ENCODE measurements at places on chromosomes 4 and X. TPM values are rescaled to one million over a fixed set of nuclear protein-coding genes. Genes with fewer than 3 reads are reported as not detected.

DNA sequence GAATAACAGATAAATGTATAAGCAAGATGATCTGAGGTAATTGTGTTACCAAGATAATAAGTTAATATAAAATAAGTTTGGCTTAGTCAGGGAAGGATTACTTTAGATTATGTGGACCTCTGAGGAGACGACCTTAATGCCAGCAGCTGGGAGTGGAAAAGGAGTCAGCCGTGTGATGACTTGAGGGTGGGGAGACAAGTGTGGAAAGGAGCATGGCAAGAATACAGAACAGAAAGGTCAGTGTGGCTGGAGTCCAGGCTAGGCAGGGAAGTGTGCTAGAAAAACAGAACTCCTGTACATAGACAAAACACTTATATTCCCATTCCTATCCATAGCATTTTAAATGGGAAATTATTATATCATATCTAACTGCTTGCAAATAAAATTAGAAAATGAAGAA lies 138.8 kb downstream of the PDLIM5 start:
- DNase-seq: no peak
- peaks cover 29% of the 10 kb centered on the region for H3K36me3 ChIP-seq
- H3K4me1 ChIP-seq: peaks cover 50% of the 10 kb centered on the region
- no peaks in the 10 kb centered on the region for H3K27me3 ChIP-seq

DNA sequence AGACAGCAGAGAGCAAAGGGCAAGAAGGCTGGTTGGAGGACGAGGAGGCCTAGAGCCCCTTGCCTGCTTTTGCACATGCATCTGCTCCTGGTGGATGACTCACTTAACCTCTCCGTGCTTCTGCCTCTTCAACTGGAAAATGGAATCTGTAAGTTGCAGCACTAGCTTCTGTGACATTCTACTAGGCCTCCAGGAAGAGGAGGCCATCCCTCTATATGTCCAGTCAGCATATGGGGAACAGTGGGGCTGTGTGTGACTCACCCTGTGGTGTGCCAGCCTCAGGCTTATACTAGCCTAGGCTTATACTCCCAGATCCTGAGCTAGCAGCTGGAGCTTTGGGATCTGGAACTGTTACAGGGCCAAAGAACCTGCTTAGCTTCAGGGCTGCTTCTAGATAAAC lies 36.0 kb downstream of the RTL9 start:
- no peak overlapping the region for H3K4me3 ChIP-seq
- no peaks in the 10 kb centered on the region for H3K36me3 ChIP-seq
- H3K27me3 ChIP-seq: no peaks in the 10 kb centered on the region
- DNase-seq: peak; percentile 73
- peaks cover 38% of the 10 kb centered on the region for H3K4me1 ChIP-seq

Gene PABPC1L2B
- not detected for total RNA-seq

Gene ZMAT1
- total RNA-seq: 0.90 TPM
